Esophagus mucosa (tissue), 1 donor: ENCODE measurements at places on chromosomes 16 and 17. TPM values are rescaled to one million over a fixed set of nuclear protein-coding genes. Genes with fewer than 3 reads are reported as not detected.

DNA sequence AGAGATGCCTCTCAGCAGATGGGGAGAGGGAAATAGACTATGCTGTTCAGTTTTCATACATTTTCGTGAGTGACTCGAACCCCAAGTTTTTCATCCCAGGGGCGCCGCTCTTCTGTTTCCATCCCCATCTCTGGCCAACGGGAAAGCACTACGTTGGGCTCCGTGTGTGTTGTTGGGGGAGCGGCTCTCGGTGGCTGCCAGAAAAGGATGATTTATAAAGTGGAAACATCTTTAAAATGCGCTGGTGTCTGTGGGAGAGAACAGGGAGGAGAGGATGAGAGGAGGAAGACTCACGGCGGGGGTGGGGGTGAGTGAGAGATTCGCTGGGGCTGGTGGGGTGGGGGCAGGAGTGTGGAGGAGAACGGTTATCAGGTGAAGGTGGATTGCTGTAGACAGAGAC is 5.8 kb downstream of the TBX4 start:
- ATAC-seq: no peak

DNA sequence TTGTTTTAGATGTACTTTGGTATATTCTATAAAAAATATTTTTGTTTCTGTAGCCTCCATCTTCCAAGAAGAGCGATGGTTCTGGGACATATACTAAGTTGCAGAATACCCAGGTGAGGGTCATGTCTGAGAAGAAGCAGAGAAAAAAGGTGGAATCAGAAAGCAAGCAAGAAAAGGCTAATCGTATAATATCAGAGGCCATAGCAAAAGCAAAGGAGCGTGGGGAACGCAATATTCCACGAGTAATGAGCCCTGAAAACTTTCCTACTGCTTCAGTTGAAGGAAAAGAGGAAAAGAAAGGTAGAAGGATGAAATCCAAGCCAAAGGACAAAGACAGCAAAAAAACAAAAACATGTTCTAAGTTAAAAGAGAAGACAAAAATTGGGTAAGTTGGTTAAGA is 154.6 kb downstream of the CHD9 start:
- no peak for ATAC-seq

- ATAC-seq: no peak
Observed at GRCh38 chr17:9436630-9437029, 139.0 kb downstream of the STX8 start.

GRCh38 chr16:57343221-57343620 is 15.4 kb upstream of the CCL22 start:
- ATAC-seq: no peak

- ATAC-seq: no peak
Observed at GRCh38 chr16:10261077-10261476, 78.8 kb upstream of the GRIN2A start.

GRCh38 chr16:3536271-3536731 is 35.5 kb downstream of the CLUAP1 start:
- ATAC-seq: no peak

- no peak for ATAC-seq
Observed at GRCh38 chr16:83475108-83475507, 332.7 kb upstream of the HSBP1 start.

TMEM235 gene
- not detected for total RNA-seq

SEPTIN1 gene
- total RNA-seq: 2.4 TPM
